ENCODE measurements at places on chromosomes 1 and 21. TPM values are rescaled to one million over a fixed set of nuclear protein-coding genes. Genes with fewer than 3 reads are reported as not detected.

- no peak overlapping the region for H3K4me3 ChIP-seq
- H3K27me3 ChIP-seq = no peaks in the 10 kb centered on the region
- H3K4me1 ChIP-seq = no peaks in the 10 kb centered on the region
- H3K36me3 ChIP-seq = no peaks in the 10 kb centered on the region
- no peak overlapping the region for H3K27ac ChIP-seq
Measured at GRCh38 chr1:14508613-14509012, 89.9 kb upstream of the KAZN start.

DNA sequence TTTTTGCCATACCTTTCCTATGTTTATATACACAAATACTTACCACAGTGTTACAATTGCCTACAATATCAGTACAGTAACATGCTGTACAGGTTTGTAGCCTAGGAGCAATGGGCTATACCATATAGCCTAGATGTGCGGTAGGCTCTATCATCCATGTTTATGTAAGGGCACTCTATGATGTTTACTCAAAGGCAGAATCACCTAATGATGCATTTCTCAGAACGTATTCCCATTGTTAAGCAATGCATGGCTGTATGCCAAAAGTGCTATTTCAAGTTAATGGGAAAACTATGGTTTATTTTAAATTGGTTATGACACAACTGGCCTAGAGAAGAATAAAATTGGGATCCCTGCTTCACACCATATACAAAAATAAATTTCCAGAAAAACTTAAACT is 36.9 kb upstream of the DISP1 start:
- H3K27me3 ChIP-seq = no peaks in the 10 kb centered on the region
- no peaks in the 10 kb centered on the region for H3K36me3 ChIP-seq
- H3K4me3 ChIP-seq = no peak overlapping the region
- no peak overlapping the region for H3K27ac ChIP-seq

The NCF2 gene
- total RNA-seq = 29.5 TPM

GRCh38 chr1:216081445-216081844 is 341.8 kb downstream of the USH2A start:
- H3K36me3 ChIP-seq = no peaks in the 10 kb centered on the region
- H3K4me1 ChIP-seq = no peaks in the 10 kb centered on the region

DNA sequence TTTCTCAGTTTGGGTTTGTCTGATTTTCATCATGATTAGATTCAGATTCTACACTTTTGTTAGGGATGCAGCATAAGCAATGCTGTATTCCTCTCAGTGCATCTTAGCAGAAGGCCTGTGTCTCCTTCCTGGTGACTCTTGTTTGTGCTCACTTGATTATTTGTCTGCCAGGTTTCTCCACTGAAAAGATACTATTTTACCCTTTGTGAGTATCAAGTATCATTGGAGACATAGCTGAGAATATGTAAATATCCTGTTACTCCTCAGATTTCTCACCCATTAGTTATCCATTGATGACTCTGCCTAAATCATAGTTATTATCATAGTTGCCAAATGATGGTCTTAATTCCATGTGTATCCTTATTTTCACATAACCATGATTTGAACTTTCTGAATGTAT is 148.5 kb downstream of the POU2F1 start:
- H3K36me3 ChIP-seq = no peaks in the 10 kb centered on the region
- H3K4me1 ChIP-seq = no peaks in the 10 kb centered on the region
- no peak for DNase-seq
- H3K4me3 ChIP-seq = no peak overlapping the region

- DNase-seq = no peak
- H3K4me3 ChIP-seq = no peak overlapping the region
- peaks cover 1% of the 10 kb centered on the region for H3K36me3 ChIP-seq
- H3K4me1 ChIP-seq = peaks cover 40% of the 10 kb centered on the region
- H3K27ac ChIP-seq = peak overlapping the region; percentile 47
Measured at GRCh38 chr1:27116697-27117096, 38.2 kb downstream of the SLC9A1 start.

The AGBL4 gene
- not detected for total RNA-seq

DNA sequence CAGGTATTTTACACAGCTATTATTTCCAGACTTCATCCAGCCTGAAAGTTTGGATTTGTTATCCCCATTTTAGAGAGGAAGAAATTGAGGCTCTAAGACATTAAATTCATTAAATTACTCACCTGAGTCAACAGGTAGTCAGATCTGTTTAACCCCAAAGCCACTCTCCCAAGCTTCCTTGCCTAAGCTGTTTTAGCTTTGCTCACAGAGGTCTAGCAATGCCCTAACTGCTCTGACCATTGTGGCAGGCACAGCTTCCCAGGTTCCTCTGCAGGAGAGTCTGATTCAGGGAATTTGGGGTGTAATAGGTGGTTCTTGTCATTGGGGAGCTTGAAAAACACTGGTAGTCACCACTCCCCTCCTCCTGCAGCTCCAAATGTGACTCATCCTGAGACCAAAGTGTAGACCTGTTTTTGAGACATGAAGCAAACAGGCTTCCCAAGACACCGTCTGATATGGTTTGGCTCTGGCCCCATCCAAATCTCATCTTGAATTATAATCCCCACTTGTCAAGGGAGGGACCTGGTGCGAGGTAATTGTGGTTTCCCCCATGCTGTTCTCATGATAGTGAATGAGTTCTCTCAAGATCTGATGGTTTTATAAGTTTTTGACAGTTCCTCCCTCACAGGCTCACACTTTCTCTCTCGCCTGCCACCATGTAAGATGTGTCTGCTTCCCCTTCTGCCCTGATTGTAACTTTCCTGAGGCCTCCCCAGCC is 142.8 kb upstream of the DNAH14 start:
- H3K4me1 ChIP-seq = peaks cover 27% of the 10 kb centered on the region
- no peaks in the 10 kb centered on the region for H3K36me3 ChIP-seq
- H3K27me3 ChIP-seq = no peaks in the 10 kb centered on the region
- no peak overlapping the region for H3K4me3 ChIP-seq
- no peak overlapping the region for H3K27ac ChIP-seq

GRCh38 chr1:31417148-31417547 is 4.1 kb downstream of the SERINC2 start:
- H3K36me3 ChIP-seq = no peaks in the 10 kb centered on the region
- H3K4me1 ChIP-seq = peaks cover 7% of the 10 kb centered on the region
- H3K4me3 ChIP-seq = no peak overlapping the region
- DNase-seq = no peak
- no peak overlapping the region for H3K27ac ChIP-seq

DNA sequence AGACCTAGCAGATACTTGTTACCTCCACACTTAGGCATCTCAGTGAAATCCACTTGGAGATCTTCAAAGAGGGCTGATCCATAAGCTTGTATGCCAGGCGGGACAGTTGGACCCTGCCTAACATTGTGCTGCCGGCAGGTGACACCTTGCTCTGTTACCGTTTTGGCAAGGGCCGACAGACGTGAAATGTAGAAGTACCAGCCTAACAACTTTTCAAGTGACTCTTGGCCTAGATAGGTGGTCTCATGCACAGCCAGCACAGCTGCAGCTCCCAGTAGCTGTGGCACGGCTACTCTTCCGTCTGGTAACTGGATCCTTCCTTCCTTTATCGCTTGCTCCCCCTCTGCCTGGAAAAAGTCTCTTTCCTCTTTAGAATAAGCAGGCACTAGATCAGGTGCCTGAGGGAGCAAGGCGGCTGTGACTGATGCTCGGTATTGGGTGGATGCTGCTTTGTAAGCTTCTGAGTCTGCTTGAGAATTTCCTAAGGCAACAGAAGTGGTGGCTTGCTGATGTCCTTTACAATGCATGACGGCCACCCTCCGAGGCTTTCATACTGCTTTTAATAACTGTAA is 713.5 kb downstream of the AMY1C start:
- H3K36me3 ChIP-seq = peaks cover 6% of the 10 kb centered on the region
- H3K4me3 ChIP-seq = no peak overlapping the region
- DNase-seq = no peak
- H3K27ac ChIP-seq = no peak overlapping the region

DNA sequence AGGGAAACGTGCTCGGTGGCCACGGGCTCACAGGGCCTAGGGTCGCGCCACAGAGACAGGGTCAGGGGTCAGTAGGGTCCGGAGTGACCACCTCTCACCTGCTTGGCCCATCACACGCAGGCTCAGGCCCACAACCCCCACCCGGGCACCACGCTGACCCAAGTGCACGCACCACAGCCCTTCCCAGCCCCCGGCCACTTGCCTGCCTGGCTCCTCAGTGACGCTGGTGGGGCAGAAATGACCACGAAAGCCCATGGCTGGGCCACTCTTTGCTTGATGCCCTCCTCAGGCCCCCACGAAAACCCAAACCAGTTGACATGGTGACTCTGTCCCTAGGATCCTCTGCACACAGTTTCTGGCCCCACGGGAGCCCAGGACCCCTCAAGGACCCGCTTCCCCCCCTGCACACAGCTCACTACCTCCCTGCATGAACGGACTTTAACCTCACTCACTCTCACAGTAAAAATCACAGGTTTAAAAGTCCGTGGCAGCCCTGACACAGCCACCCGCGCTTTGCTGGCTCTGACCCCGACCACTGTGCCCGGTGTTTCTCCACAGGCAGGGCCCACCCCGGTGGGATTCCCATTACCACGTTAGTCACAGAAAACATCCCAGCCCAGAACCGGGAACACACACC is 20.7 kb downstream of the NADK start:
- H3K27ac ChIP-seq = no peak overlapping the region
- no peak for DNase-seq
- H3K4me1 ChIP-seq = no peaks in the 10 kb centered on the region
- H3K36me3 ChIP-seq = peaks cover 11% of the 10 kb centered on the region
- H3K27me3 ChIP-seq = no peaks in the 10 kb centered on the region
- no peak overlapping the region for H3K4me3 ChIP-seq

The PLPPR5 gene
- not detected for total RNA-seq

The OR2M3 gene
- total RNA-seq = not detected

DNA sequence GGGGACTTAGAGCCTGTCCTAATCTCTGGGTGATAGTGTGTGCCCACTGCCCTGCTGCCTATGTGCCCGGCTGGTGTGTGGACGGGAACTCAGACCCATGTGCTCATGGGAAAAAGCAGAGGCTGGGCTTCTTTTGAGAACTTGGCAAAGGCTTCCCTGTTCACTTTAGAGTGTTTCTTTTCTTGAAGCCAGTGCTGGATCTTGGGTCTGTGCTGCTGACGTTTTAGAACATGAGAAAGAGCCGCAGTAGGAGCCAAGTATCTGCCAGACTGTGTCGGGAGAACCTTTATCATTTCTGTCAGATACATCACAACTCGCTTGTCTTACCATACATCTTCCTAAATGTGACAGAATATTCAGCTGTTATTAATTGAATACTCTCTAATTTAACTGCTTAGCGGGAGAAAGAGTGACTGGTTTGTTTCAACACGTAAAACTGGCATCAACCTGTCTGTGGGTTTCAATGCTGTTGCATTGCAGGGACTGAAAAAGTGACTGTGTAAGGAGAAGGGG is 195.2 kb downstream of the PBX1 start:
- H3K36me3 ChIP-seq = no peaks in the 10 kb centered on the region
- no peak overlapping the region for H3K4me3 ChIP-seq
- no peaks in the 10 kb centered on the region for H3K4me1 ChIP-seq
- no peaks in the 10 kb centered on the region for H3K27me3 ChIP-seq

The TNFRSF1B gene
- 130 TPM for total RNA-seq

DNA sequence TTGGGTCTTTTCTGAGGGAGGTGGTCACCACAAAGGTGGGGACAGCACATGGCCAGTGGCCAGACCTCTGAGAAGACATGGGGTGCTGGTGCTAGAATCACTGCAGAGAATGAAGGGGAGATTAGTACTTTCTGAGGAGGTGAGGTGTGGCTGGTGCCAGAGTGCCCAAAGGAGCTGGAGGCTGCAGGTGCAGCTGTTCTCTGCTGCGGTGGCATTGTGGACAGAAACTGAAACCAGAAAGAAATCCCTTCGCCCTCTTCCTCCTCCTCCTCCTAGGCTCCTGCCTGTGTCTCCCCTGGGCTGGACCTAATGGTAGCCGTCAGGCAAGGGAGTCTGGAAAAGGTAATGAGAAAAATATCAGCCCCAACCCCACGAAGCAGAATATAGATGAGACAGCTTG is 261.7 kb downstream of the TM2D1 start:
- no peak overlapping the region for H3K27ac ChIP-seq
- no peak overlapping the region for H3K4me3 ChIP-seq
- H3K27me3 ChIP-seq = no peaks in the 10 kb centered on the region
- DNase-seq = no peak
- H3K4me1 ChIP-seq = no peaks in the 10 kb centered on the region

GRCh38 chr21:36282568-36283230 is 37.3 kb upstream of the MORC3 start:
- peaks cover 2% of the 10 kb centered on the region for H3K36me3 ChIP-seq
- no peaks in the 10 kb centered on the region for H3K27me3 ChIP-seq
- H3K27ac ChIP-seq = no peak overlapping the region
- H3K4me3 ChIP-seq = peak overlapping the region; percentile 48
- H3K4me1 ChIP-seq = peaks cover 6% of the 10 kb centered on the region

- H3K4me1 ChIP-seq = peaks cover 51% of the 10 kb centered on the region
- peak; percentile 87 for DNase-seq
- no peaks in the 10 kb centered on the region for H3K27me3 ChIP-seq
- peak overlapping the region; percentile 82 for H3K4me3 ChIP-seq
- peak overlapping the region; percentile 99 for H3K27ac ChIP-seq
Measured at GRCh38 chr1:160768295-160768657, 27.7 kb upstream of the LY9 start.

DNA sequence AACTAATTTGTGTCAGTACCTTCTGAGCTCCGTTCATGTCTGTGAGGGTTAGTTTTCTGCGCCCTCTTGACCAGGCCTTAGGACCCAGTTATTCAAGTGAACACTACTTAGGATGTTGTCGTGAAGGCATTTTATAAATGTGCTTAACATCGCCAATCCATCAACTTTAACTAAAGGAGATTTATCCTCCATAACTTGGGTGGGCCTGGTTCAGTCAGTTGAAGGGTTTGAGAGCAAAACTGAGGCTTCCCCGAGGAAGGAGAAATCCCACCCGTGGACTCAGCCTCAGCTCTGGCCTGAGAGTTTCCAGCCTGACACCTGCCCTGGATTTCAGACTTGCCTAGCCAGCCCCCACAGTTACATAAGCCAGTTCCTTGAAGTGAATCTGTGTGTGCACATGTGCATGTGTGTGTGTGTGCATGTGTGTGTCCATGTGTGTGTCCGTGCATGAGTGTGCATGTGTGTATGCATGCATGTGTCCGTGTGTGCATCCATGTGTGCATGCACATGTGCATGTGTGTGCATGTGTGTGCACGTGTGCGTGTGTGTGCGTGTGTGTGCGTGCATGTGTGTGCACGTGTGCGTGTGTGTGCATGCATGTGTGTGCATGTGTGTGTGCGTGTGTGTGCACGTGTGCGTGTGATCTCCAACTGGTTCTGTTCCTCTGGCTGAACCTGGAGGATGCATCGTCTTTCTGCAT is 62.1 kb upstream of the PDE9A start:
- H3K4me1 ChIP-seq = peaks cover 20% of the 10 kb centered on the region
- no peaks in the 10 kb centered on the region for H3K27me3 ChIP-seq
- no peak overlapping the region for H3K27ac ChIP-seq
- DNase-seq = no peak
- H3K4me3 ChIP-seq = peak overlapping the region; percentile 18
- no peaks in the 10 kb centered on the region for H3K36me3 ChIP-seq

The PTGFR gene
- total RNA-seq = not detected
